ENCODE measurements at places on chromosomes 5 and 9. TPM values are rescaled to one million over a fixed set of nuclear protein-coding genes. Genes with fewer than 3 reads are reported as not detected.

The CSF2 gene
- total RNA-seq: 0.36 TPM

The CKMT2 gene
- total RNA-seq: not detected

The HK3 gene
- total RNA-seq: not detected

The MRPL41 gene
- 43.8 TPM for total RNA-seq

The ANKRD34B gene
- 0.25 TPM for total RNA-seq

The CAMK2A gene
- total RNA-seq: 1.1 TPM

The PLEKHG4B gene
- 1.0 TPM for total RNA-seq

The ALDH1A1 gene
- 5,109 TPM for total RNA-seq

The ZNF879 gene
- total RNA-seq: 0.65 TPM

The PRUNE2 gene
- total RNA-seq: not detected

The AK8 gene
- 1.4 TPM for total RNA-seq

The SLC22A4 gene
- total RNA-seq: 4.9 TPM

The TIMD4 gene
- 1.2 TPM for total RNA-seq

The PCDHB2 gene
- total RNA-seq: 4.5 TPM

The KCNMB1 gene
- total RNA-seq: not detected

The DPYSL3 gene
- 16.2 TPM for total RNA-seq

The SLU7 gene
- 52.0 TPM for total RNA-seq

The ADAMTS16 gene
- total RNA-seq: 1.4 TPM

The GHR gene
- total RNA-seq: not detected

The SMIM27 gene
- total RNA-seq: 16.4 TPM

The CARD9 gene
- total RNA-seq: 1.0 TPM

The SGCD gene
- 3.9 TPM for total RNA-seq

The MAP1B gene
- total RNA-seq: 35.6 TPM

The TPRN gene
- total RNA-seq: 9.4 TPM

The IFNK gene
- not detected for total RNA-seq

The CBY3 gene
- not detected for total RNA-seq

The HMCN2 gene
- not detected for total RNA-seq

The GNA14 gene
- total RNA-seq: 0.14 TPM

The CTXN3 gene
- total RNA-seq: not detected

The INPP5E gene
- 22.4 TPM for total RNA-seq

The PKD2L2 gene
- total RNA-seq: not detected

The CAVIN4 gene
- 0.38 TPM for total RNA-seq

All from A549 treated with ZK216348 at 1 μM for 4 hours (cell line).